NCI-H526 treated with DMSO at 0.1 percent for 48 hours (cell line): ENCODE measurements at places on chromosomes 7 and 10.
A peak's percentile ranks its signal among the peaks of the same experiment; 100 is the strongest.

- DNase-seq: no peak
Observed at GRCh38 chr7:11714205-11714604, 117.8 kb downstream of the THSD7A start.

GRCh38 chr7:116522247-116522646 lies 2.6 kb upstream of the CAV1 start:
- DNase-seq: peak; percentile 49

GRCh38 chr10:24469993-24470392 lies 253.7 kb downstream of the ARHGAP21 start:
- no peak for DNase-seq

- DNase-seq: no peak
Observed at GRCh38 chr10:10782603-10783002, 235.1 kb upstream of the CELF2 start.

DNA sequence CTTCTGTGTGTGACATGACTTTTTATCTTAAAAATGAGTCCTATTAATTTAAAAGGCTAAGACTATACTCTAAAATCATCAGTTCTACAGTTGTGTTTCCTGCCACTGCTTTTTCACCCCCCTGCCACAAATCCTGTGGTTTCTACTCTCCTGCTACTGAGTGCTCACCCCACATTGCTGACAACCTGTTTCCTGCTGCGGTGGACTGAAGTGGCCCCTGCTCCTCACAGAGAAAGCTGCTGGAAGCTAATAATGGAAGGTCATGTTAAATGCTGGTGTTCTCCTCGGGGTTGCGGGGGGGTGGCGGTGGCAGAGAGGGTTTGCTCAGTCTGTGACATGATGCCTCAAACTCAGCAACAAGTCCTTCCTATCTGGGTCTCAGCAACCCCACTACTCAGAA lies 113.2 kb upstream of the INHBA start:
- DNase-seq: no peak

DNA sequence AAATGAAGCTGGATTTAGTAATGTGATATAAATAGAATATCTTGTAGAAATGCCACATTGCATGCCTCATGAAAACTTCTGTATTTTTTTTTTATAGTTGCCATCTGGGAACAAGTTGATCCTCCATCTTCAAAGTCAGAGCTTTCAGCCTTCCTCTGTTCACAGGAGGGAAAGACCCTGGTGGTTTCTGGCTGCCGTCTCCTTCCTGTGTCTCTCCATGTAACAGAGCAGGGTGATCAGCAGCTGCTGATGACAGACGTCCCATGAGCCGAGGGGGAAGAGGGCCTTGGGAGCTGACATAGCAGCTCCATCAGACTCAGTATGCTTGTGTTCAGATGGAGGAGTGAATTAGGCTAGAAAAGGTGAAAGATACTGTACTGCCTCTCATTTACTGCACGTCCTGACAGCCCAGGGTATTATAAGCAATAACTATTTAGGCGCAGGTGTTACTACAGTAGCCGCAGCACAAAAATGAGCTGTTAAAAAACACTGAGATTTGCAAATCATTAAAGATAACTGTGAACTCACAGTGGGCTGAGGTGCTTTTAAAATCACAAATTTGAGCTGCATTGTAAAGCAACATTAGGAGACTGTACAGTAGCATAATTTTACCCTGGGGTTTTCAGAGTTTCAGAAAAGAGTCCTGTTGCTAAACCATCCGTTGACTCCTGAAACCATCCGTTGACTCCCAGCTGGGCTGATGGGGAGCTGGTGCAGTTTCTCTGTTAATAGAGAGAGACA lies 103.3 kb downstream of the CFAP58 start:
- DNase-seq: no peak

GRCh38 chr10:17213646-17214349 lies 12.3 kb upstream of the TRDMT1 start:
- no peak for DNase-seq

- peak; percentile 76 for DNase-seq
Observed at GRCh38 chr7:50552139-50552538, 13.1 kb downstream of the DDC start.

GRCh38 chr7:97450516-97450915 lies 281.4 kb upstream of the TAC1 start:
- no peak for DNase-seq

GRCh38 chr7:36925207-36925606 lies 200.9 kb upstream of the AOAH start:
- no peak for DNase-seq

GRCh38 chr10:29987471-29987870 lies 71.9 kb downstream of the JCAD start:
- DNase-seq: no peak

- no peak for DNase-seq
Observed at GRCh38 chr7:159097661-159098423, 46.8 kb downstream of the VIPR2 start.

DNA sequence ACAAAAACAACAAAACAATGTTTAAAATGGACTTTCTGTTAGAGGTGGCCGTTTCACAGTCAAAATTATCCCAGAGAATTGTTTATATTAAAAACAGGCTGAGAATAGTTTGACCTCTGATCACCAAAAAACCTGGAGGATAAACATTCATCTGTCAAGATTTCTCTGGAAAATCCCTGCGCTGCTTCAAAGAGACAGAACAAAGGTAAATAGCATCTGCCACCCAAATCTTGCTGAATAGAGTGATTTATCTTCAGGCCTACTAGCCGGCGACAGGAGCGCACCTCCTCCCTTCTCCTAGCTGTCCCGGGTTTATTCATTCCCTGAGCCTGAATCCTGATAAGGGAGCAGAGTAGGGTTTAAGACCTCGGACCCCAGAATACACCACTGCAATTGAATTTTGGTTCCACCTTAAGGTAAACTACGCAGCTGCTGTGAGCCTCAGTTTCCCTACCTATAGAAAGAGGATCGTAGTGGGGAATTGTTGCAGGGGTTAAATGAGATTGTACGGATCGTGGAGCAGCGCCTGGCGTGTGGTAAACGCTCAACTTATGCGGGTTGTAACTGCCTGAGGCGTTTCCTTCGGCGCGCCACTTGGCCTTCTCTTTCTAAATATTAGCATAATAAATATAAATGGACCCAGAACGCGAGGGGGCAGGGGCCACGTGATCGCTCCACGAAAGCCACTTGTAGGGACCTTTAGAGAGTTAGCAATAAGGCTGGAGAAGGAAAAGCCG lies 498 bp upstream of the ST7 start:
- peak; percentile 87 for DNase-seq

DNA sequence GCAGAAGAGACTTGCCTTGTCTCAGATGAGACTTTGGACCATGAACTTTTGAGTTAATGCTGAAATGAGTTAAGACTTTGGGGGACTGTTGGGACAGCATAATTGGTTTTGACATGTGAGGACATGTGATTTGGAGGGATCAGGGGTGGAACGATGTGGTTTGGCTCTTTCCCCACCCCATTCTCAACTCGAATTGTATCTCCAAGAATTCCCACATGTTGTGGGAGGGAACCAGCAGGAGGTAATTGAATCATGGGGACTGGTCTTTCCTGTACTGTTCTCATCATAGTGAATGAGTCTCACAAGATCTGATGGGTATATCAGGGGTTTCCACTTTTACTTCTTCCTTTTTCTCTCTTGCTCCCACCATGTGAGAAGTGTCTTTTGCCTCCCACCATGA lies 229.7 kb upstream of the KCND2 start:
- no peak for DNase-seq

DNA sequence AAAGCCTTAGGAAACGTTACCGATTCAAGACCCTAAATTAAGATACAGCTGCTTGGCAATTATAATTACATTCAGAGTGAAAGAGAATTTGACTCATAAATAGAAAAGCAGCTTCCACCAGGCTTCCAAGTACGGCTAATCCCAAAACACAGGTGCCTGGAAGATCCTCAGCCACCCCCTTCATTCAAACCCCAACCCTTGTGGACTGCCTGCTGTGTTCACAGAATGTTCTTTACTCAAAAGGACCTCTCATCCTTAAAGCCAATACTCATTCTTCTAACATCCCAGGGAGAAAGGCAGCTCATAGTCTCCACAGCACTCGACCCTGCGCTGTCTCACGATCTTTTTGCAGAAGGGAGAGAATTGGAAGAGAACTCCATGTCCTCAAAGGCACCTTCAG lies 32.9 kb downstream of the RNF32 start:
- no peak for DNase-seq

- no peak for DNase-seq
Observed at GRCh38 chr10:96341219-96342182, 17.3 kb downstream of the OPALIN start.

GRCh38 chr10:62514079-62514693 lies 140.0 kb downstream of the ZNF365 start:
- DNase-seq: no peak

DNA sequence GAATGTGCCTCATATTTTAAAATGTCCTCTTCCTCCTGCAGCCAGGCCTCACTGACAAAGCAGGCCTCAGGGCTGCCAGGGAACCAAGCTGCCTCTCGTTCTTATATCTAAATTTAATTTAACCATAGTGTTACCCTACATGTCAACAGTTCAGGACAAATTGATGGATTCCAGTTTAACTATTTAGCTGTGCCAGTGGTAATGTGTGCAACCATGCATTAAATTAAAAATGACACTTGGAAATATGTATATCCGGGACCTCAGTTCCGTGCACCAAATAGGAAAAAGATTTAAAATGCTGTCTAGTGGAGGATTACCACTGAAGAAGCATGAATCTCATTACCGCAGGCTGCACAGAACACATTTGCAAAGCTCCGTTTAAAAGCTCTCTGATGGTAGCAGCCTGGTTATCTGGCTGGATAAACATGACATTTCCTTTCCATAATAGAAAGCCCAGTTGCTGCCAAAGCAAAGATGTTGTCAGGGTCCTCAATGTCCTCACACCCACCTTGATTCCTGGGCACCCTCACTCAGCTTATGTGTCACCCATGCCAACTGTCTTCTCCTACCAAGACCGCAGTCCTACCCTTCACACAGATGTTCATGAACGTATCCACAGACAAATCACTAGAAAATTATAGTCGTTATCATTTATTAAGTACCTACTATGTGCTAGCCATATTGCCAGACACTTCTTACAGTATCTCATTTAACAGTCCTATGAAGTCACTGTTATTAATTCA lies 73.3 kb upstream of the FRMD4A start:
- DNase-seq: no peak

DNA sequence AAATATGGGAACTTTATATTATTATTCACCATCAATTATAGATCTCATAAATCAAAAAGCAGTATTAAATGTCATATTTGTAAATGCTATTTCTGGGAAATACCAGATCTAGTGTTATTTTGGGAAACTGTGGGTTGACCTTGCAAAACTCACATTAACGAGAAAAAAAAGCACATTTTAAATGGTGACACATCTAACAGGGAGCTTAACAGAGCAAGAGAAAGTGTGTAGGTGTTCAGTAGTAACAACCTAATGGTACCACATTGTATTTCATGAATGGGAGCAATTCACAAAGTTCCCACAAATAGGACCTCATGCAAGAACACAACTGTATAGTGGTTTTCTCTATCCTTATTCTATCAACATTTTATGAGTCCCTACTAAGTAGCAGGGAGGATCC lies 26.2 kb upstream of the HDAC9 start:
- DNase-seq: no peak

GRCh38 chr10:119619215-119619614 lies 22.5 kb upstream of the TIAL1 start:
- no peak for DNase-seq

GRCh38 chr10:12710594-12711349 lies 290.7 kb downstream of the CCDC3 start:
- peak; percentile 40 for DNase-seq

DNA sequence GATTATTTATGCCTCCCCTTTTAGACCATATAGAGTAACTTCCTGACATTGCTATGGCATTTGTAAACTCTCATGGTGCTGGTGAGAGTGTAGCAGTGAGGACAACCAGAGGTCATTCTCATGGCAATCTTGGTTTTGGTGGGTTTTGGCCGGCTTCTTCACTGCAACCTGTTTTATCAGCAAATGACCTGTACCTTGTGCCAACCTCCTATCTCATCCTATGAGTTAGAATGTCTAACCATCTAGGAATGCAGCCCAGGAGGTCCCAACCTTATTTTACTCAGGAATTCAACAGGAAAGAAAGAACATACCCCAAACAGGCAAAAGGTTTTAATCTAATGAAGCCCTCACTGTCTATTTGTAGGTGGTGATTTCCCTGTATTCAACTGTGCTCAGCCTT lies 205.4 kb upstream of the YAE1 start:
- no peak for DNase-seq

DNA sequence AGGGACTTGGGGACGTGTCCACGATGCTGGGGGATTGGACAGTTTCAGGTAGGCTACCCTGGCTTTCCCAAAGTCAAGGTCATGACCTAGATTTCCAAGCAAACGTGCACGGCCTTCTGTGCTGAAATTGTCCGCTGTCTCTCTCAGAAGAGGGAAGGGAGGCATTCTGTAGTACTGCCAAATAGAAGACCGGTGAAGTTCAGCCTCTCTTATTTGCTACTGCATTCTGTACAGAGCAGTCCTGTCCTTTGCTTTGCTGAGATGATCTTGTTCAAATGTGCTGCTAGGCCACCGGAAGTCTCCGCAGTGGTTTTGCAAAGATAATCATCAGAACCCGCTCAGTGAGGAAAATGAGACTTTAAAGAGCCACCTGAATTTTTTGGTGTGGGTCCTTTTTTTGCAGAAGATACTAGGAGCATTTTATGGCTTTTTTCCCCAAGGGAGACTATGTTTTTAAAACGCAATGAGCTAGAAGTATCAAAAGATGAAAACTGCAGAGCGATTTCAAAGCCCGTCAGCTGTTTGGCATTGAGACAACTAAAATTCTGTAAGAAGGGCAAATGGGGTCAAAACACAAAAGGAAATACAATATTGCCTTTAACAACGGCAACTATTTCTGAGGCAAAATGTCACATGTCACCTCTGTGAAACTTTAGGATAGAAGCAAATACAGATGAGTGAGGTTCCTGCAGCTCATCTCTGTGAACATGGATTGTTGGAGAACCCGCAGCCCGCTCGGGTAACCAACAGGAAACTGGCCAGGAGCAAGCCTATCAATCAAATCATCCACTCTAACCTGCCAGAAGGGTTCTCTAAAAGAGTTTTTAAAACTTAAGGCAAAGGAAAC lies 1.3 kb upstream of the NMT2 start:
- no peak for DNase-seq

GRCh38 chr7:68504716-68505115 lies 1093.6 kb upstream of the AUTS2 start:
- DNase-seq: no peak

DNA sequence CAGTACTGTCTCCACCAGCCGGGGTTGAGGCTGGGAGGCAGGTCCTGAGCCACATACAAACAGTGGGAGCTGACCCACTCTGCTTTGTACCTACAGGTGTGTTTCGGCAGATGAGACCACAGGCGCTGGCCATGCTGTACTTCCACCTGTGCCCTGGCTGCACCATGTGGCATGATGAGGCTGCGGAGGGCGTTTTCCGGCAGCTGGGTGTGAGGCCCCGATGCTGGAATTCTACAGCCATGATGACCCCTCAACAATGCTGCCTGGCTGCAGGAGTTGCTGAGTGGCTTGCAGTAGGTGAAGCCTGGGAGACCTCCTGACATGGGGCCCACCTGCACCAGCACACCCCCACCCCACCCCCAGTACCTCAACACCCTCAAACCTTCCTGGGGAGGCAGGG lies 18.0 kb downstream of the IMPDH1 start:
- no peak for DNase-seq

- no peak for DNase-seq
Observed at GRCh38 chr7:3453398-3453797, 152.3 kb downstream of the SDK1 start.

GRCh38 chr10:78292250-78292981 lies 258.8 kb downstream of the RPS24 start:
- no peak for DNase-seq
